Urothelium cell line (cell line): ENCODE measurements at places on chromosomes 13 and 19.

DNA sequence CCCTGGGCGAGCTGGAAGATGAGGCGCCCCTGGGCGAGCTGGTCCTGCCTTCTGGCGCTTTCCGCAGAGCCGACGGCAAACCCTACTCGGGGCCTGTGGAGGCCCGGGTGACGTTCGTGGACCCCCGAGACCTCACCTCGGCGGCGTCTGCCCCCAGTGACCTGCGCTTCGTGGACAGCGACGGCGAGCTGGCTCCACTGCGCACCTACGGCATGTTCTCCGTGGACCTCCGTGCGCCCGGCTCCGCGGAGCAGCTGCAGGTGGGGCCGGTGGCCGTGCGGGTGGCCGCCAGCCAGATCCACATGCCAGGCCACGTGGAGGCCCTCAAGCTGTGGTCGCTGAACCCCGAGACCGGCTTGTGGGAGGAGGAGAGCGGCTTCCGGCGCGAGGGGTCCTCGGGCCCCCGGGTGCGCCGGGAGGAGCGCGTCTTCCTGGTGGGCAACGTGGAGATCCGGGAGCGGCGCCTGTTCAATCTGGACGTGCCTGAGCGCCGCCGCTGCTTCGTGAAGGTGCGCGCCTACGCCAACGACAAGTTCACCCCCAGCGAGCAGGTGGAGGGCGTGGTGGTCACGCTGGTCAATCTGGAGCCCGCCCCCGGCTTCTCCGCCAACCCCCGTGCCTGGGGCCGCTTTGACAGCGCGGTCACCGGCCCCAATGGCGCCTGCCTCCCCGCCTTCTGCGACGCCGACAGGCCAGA, 6.3 kb downstream of the CILP2 start:
- no peak for DNase-seq

DNA sequence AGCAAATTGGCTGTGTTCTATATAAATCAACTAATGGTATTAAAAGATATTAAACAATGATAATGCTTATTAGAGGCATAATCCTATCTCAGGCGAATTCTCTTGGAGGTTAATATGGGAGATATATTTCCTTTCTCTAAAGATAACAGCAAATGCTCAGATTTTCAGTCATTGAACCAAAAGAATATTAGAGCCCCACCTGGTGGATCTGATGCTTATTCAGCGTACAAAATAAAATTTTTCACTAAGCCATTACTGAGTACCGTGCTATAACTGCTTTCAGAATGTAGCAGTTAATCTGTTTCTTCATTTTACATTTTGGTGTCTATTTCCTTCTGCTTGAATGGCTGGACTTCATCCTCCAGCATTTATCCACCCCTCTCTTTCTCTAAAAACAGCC, 143.3 kb upstream of the IPO5 start:
- DNase-seq = no peak

DNA sequence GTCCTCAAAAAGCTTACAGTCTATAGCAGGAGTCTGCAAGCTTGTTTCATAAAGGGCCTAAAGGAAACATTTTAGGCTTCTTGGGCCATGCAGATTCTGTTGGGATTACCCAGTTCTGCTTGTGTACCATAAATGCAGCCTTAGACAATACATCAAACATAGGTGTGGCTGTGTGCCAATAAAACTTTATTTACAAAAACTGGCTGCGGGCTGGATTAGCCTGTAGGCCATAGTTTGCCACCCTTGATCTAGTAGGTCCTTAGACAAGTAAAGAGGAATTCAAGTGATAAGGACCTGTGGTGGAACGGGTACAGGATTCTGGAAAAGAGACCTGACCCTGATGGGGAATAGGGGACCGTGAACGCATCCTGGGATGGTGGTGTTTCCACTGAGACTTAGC, 51.9 kb downstream of the ESD start:
- no peak for DNase-seq

- DNase-seq = no peak
Measured at GRCh38 chr19:38355728-38356725, 18.3 kb upstream of the PSMD8 start.

DNA sequence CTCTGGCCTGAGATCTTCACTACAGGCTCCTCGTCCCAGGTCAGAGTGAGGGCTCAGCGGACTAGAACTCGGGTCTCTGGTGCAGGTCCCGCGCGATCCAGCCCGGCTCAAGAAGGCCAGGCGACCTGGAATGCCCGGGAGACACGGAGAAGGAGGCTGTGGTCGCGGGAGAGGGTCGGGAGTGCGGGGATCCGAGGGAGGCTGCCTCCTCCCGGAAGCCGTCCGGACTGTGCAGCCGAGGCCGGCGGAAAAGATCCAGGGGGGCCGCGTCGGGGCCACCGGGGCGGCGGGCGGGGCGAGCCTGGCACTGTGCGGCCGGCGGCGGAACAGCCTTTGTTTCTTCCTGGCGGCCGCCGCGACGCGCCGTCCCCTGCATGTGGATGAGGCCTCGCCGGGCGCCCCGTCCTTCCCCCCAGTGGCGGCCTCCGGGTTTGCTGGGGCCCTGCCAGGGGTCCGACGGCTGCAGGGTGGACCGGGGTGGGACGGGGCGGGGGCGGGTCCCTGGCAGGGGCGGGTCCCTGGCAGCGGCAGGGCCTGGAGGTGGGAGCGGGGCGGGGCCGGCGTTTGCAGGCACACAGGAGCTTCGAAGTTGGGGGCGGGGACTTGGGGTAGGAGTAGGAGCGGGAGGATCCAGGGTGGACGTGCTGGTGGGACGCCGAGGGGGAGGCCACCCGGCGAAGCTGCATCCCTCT, 1.0 kb upstream of the SLC7A10 start:
- peak; percentile 94 for DNase-seq

DNA sequence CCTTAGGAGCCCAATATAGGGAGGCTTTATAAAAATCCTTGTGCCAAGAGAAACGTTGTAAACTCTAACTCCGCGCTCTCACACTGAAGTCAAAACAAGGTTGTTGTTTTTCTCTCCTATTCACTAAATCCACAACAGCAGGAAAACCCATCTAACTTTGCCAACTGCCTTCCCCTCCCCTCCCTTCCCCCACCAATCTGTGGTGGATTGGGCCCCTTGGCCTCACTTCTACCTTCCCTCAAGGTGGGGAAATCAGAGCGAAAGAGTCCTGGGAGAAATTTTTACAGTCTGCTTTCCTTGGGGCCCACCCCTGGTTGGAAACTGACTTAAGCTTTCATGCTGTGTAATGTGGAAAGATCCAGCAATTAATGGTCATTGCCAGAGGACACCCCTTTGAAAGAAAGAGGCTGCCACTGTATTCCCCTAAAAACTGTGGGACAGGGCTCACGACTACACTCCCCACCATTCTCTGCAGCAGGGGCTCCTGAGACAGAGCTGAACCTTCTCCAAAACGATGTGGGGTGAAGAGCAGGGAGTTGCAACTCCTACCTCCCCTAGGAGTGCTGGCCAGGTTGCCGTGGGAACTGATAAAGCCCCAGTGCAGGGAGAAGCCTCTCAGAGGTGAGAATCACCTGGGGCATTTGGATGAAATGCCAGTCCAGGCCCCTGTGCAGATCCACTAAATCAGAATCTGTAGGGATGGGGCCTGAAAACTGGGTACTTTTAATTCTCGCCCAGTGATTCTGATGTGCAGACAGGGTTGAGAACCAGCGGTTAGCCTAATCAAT, 1.1 kb downstream of the DHRS12 start:
- DNase-seq = no peak

- no peak for DNase-seq
Measured at GRCh38 chr19:19575411-19575810, 37.3 kb downstream of the CILP2 start.
